ENCODE measurements at places on chromosomes 4 and X.

GRCh38 chrX:153153516-153153915 is 25.6 kb upstream of the MAGEA1 start:
- DNase-seq, result no peak

DNA sequence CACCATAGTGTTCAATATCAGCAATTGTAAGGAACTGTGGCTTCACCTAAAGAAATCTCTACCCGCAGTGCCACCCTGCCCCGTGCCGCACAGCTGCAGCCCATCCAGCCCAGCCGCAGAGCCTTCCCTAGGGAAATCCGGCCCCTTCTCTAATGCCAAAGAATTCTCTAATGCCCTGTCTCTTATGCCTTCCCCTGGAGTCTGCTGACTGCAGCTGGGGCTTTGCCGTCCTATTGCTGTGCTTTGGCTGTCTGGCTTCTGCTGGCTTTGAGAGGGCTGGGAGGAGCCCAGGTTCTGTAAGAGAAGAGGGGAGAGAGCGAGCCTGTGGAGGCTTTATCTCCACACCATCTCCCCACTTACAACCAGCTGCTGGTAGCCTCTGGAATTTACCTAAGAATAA is 85.9 kb upstream of the HELT start:
- DNase-seq, result no peak

DNA sequence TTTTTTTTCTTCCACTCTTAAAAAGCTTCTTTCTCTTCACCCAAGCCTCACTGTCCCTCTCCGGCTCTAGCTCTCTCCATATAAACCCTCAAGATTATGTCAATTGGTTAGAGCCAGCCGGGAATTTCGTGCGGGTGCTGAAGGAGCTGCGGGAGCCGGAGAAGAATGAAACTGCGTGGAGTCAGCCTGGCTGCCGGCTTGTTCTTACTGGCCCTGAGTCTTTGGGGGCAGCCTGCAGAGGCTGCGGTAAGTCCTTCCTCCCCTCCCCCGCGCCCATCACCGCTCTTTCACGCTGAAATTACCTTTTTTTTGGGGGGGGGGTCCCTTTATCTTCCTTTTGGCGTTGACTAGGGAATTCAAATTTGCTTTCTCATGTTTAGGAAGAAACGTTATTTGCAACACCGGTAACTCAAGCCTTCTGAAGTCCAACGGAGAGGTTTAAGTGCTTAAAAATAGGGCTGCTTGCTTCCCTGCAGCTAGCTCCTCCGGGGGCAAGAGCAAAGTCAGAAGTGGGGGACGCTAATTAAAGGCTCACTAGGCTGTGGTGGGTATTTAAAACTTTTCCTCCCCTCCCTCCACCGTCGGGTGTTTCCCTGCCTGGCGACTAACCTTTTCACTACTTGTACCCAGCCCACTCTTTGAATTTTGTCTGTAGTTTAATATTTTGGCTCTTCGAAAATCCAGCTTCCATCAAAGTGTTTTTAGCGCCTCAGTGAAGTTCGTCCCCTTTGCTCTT is 491 bp downstream of the COL4A5 start:
- DNase-seq, result peak; percentile 13

GRCh38 chr4:93147524-93148212 is 680.9 kb upstream of the ATOH1 start:
- no peak for DNase-seq

- DNase-seq, result no peak
Observed at GRCh38 chrX:46184749-46185148, 360.5 kb downstream of the ZNF674 start.

DNA sequence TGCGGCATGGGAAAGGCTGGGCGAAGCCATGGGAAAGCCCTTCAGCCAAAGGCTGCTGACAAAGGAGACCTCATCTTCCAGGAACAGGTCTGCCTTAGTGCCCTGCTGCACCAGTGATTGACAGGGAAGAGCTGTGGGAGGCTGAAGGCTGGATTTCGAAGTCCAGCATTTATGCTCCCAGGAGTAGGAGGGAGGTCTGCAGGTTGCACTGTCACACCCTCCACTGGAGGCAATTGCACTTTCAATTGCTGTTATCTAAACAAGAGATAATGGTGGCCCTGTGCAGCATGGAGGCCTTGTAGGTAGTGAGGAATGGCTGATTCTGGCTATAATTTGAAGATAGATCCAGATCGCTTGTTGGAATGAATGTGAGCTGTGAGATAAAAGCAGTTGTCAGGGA is 43.7 kb downstream of the FAM114A1 start:
- DNase-seq, result no peak

DNA sequence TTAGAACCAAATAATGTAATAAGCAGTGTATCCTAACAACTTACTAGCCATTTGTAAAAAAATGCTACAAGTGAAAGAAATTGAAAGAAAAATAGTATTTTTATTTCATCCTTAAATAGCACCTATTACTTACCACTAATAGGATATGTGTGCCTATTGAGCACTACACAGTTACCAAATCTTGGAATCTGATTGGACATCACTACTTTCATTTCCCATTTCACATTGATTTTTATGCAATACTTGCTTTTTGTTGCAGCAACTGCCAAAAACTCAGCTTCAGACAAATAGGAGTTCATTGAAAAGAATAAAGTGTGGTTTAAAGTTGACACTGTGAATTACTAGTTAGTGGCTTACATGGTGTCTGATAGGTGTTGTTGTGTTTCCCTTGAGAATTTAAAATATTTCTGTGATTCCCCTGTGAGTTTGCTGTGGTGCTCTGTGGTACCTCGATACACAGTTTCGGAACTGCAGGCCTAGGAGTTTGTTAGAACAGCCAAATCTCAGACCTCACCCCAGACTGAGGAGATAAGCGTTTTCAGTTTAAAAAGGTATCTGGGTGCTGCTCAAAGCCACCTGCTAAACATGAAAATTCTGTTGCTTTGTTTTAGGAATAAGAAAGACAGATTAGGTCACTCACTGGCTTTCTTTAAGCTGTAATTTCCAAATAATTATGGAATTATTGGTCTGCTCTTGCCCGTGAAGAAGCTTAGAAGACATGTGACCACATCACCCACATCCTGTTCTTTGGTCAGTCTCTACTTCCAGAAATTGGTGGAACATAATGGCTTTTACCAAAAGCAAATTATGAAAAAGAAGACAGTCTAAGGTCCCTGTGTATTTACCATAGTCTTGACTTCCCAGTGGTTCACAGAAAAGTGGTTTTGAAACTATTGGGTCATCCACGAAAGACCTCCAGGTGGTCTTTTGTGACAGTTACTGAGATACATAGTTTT is 97.8 kb downstream of the SYTL5 start:
- no peak for DNase-seq

- DNase-seq, result no peak
Observed at GRCh38 chr4:6885953-6886557, 23.6 kb upstream of the TBC1D14 start.

- no peak for DNase-seq
Observed at GRCh38 chr4:98680806-98681205, 22.4 kb upstream of the TSPAN5 start.

GRCh38 chrX:8927066-8927635 is 106.8 kb downstream of the FAM9B start:
- DNase-seq, result no peak

- no peak for DNase-seq
Observed at GRCh38 chr4:3497523-3498389, 34.5 kb downstream of the LRPAP1 start.

DNA sequence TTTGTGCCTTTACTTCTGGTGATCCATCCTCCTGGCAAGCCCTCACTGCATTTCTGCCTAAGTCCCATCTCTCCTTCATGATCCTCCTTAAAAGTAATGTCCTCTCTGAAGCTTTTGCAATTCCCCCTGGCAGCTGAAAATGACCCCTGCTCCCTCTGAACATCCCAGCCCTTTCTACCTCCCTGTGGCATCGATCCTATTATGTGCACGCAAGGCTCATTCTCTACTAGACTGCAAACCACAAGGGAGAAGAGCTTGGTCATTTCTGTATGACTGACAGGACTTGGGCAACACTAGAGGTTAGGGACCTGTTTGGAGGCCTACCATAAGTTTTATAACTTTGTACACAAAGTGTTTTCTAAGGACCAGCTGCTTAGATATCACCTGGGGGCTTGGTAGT is 50.8 kb upstream of the RAP2C start:
- no peak for DNase-seq

- DNase-seq, result no peak
Observed at GRCh38 chrX:57930051-57930450, 19.8 kb upstream of the ZXDA start.

DNA sequence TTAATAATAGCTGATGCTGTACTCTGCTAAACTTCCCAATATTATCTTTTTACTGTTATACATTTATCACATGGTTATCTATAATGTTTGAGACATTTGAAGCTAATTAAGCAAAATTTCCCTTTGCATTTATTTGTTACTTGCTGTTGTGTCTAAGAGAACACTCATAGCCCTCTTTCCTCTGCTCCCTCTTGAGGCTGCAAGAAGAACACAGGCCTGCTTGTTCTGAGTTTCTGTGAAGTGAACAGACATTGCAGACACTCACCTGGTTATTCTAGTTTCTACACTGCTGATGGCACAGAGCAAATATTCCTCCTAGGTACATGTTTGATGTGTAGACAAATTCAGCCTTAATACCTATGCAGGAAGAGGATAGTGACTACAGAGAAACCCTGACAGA is 367.8 kb downstream of the GASK1B start:
- DNase-seq, result no peak

DNA sequence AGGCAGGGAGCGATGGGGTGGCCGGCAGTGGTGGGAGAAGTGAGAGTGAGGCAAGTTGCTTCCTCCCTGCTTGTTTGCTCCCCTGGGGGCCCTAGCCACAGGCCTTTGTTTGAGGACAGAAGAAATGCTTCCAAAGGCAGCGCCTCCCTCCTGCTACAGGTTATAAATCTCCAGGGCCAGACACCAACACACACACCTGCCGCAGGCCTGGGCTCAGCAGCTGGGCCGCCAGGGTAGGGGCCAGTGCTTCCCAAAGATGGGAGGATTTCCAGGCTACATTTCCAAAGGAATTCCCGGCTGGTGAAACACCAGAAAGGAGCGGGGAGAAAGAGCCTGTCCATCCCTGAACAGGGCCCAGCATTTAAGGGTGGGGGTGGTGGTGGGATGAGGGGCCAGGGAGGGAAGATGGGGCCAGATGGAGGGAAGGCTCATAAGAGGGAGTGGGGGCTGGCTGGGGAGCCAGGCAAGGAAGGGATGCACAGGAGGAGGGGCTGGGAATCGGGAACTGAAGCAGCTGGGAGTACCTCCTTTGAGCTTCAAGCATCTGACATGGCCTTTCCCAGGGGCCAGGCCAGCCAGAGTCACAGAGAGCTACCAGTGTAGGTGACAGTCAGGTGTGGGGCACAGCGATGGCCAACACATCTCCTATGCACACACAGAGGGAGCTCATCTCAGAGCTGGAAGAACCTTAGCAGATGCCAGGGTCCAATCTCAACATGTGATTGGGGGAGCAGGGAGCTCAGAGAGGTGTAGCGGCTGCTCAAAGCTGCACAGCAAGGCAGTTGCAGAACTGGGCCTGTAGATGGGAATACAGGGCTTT is 143.9 kb downstream of the PJA1 start:
- no peak for DNase-seq

- no peak for DNase-seq
Observed at GRCh38 chr4:143773998-143774895, 73.8 kb upstream of the FREM3 start.

GRCh38 chr4:74933562-74934015 is 673 bp downstream of the PARM1 start:
- DNase-seq, result no peak

- DNase-seq, result no peak
Observed at GRCh38 chr4:145805490-145805889, 125.5 kb downstream of the C4orf51 start.

DNA sequence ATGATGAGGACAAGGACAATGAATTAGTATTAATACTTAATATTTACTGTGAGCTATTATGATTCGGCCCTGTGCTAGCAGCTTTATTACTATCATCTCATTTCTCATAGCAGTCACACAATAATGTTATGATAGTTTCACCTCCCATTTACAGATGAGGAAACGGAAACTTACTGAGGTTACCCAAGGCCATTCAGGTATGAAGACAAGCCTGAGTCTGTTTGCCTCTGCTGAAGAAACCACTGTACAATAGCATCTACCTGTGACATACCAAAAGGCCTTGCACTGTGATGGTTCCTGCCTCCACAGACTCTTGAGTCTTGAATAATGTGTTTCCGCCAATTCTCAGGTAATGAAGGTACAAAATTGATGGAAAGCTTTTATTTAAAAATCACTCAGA is 248.5 kb downstream of the NPFFR2 start:
- no peak for DNase-seq

DNA sequence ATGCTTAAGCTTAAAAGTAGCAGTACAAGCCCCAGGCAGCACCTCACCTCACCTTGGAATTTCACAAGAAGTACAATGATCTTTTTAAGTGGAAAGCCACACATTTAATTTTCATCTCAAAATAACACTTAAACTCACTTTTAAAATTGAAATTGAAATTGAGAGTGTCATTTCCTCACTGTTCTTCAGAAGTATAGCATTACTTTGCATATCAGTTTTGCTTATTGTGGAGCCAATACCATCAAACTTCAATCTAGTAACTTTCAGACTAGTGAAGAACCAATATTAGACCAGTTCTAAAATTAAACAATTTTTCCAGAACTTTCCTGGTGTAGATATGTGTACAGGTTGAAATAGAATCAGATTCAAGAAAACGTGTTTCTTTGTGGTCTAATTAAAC is 242.4 kb downstream of the NDST4 start:
- DNase-seq, result no peak

GRCh38 chr4:47145630-47146029 is 114.3 kb downstream of the GABRB1 start:
- no peak for DNase-seq

GRCh38 chr4:6658209-6658595 is 17.7 kb downstream of the MRFAP1 start:
- no peak for DNase-seq

- no peak for DNase-seq
Observed at GRCh38 chr4:152626790-152627189, 53.0 kb downstream of the TMEM154 start.

GRCh38 chrX:3257471-3257870 is 89.0 kb downstream of the MXRA5 start:
- no peak for DNase-seq

GRCh38 chr4:87033902-87034301 is 99.1 kb downstream of the AFF1 start:
- no peak for DNase-seq

DNA sequence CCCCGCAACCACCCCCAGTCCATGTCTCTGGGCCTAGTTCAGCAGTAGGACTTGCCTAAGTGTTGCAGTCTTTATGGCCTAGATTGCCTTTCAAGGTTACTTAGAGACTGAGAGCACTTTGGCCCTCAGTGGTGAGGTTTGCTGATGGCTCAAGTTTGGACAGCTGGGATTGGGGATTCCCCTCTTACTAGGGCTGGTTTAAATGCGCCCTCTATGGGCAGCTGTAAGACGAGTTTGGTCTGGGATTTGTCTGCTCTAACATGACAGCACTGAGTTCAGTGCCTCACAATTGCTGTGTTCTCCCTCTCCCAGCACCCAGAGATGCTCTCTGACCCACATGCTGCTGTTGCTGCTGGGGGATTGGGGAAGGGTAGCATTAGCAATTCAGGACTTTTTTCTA is 23.1 kb downstream of the DACH2 start:
- no peak for DNase-seq

DNA sequence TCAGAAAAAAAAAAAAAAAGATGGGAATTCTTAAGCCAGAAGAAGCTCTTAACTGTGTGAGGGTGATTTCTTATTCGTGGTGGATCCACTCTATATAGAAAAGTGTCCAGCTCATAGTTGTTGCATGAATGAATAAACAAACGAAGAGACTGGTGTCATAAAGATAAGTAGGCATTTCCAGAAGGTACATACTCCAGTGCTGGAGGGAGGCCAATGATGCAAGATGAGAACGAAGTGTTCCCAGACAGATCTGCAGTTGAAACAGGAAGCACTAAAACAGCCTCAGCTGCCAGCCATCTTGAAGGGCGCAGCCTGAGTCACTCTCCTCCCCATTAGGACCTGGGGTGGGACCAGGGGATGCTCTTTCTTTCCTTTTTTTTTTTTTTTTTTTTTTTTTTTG is 47.4 kb upstream of the HOPX start:
- DNase-seq, result no peak

Measured in right lung (tissue), 10 donors.